ENCODE measurements at places on chromosomes 6 and 20.

- peak; percentile 13 for DNase-seq
- H3K36me3 ChIP-seq, result no peaks in the 10 kb centered on the region
- H3K27me3 ChIP-seq, result no peaks in the 10 kb centered on the region
- H3K4me3 ChIP-seq, result no peak overlapping the region
- H3K4me1 ChIP-seq, result peaks cover 30% of the 10 kb centered on the region
Measured at GRCh38 chr6:137724495-137725211, 142.4 kb upstream of the TNFAIP3 start.

GRCh38 chr6:110934381-110934898 is 24.1 kb upstream of the GTF3C6 start:
- H3K27me3 ChIP-seq, result no peaks in the 10 kb centered on the region
- no peak for DNase-seq
- H3K27ac ChIP-seq, result no peak overlapping the region
- no peaks in the 10 kb centered on the region for H3K4me1 ChIP-seq
- no peaks in the 10 kb centered on the region for H3K36me3 ChIP-seq
- H3K4me3 ChIP-seq, result no peak overlapping the region

- no peaks in the 10 kb centered on the region for H3K36me3 ChIP-seq
- H3K4me1 ChIP-seq, result no peaks in the 10 kb centered on the region
- H3K4me3 ChIP-seq, result no peak overlapping the region
- no peaks in the 10 kb centered on the region for H3K27me3 ChIP-seq
- DNase-seq, result no peak
Measured at GRCh38 chr6:54087721-54088120, 23.5 kb upstream of the MLIP start.

GRCh38 chr6:100353276-100354015 is 111.3 kb downstream of the SIM1 start:
- H3K4me3 ChIP-seq, result no peak overlapping the region
- H3K36me3 ChIP-seq, result no peaks in the 10 kb centered on the region
- H3K27ac ChIP-seq, result no peak overlapping the region
- no peaks in the 10 kb centered on the region for H3K4me1 ChIP-seq

GRCh38 chr6:75169689-75170586 is 35.9 kb downstream of the COL12A1 start:
- H3K4me1 ChIP-seq, result no peaks in the 10 kb centered on the region
- no peak for DNase-seq
- H3K27me3 ChIP-seq, result no peaks in the 10 kb centered on the region
- no peak overlapping the region for H3K4me3 ChIP-seq
- no peak overlapping the region for H3K27ac ChIP-seq
- H3K36me3 ChIP-seq, result no peaks in the 10 kb centered on the region

DNA sequence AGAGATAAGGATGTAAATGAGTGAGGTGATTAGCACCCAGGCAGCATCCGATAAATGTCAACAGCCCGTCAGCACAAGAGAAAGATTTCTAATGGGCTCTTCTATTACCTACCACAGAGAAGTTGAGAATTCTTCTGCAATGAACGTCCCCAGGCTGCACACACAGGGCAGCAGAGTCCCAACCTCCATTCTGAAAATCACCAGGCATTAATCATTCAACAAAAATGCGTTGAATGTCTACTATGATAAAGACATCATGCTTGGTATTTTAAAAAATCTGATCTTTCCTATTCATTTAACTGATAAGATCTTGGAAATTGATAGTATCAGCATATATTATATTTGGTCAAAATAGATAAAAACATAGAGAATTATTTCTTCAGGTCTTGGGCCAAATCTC is 59.5 kb upstream of the VGLL2 start:
- H3K27ac ChIP-seq, result no peak overlapping the region
- DNase-seq, result no peak
- no peaks in the 10 kb centered on the region for H3K4me1 ChIP-seq
- H3K27me3 ChIP-seq, result no peaks in the 10 kb centered on the region
- no peak overlapping the region for H3K4me3 ChIP-seq

GRCh38 chr6:36979347-36979742 is 6.7 kb downstream of the MTCH1 start:
- H3K36me3 ChIP-seq, result peaks cover 63% of the 10 kb centered on the region
- H3K27me3 ChIP-seq, result no peaks in the 10 kb centered on the region
- H3K27ac ChIP-seq, result no peak overlapping the region
- H3K4me3 ChIP-seq, result no peak overlapping the region
- peaks cover 48% of the 10 kb centered on the region for H3K4me1 ChIP-seq

DNA sequence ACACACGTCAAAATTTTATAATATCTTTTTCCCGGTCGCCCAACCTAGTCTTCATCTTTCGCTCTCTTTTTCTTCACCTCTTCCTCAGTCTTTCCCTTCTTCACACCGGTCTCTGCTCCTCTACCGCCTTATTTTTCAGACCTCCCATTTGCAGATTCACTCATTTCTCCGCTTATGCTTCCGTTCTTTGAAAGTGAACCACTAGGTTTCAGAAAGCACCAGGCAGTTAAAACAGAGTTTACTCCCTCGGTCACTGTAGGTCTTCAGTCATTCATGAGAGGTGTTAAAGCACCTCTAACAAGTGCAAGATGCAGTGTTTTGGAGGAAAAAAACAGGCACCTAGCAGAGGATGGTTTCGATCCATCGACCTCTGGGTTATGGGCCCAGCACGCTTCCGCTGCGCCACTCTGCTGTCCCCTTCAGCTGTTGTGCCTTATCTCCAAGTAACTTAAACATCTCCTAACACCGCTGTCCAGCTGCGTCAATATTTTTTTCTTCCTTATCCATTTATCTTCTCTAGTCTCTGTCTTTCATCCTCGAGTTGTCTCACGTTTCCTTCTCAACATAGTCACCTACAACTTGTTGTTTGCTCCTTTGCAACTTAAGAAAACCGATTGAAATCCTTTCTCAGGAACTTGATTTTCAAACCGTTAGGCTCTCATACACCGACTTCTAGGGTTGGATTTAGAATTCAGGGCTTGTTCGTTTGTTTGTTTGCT is 119.7 kb upstream of the ZNF184 start:
- no peak overlapping the region for H3K4me3 ChIP-seq
- DNase-seq, result no peak
- no peaks in the 10 kb centered on the region for H3K36me3 ChIP-seq
- no peaks in the 10 kb centered on the region for H3K4me1 ChIP-seq
- H3K27me3 ChIP-seq, result peaks cover 14% of the 10 kb centered on the region

GRCh38 chr6:5567352-5567751 is 306.0 kb downstream of the FARS2 start:
- no peak overlapping the region for H3K27ac ChIP-seq
- no peak for DNase-seq
- no peaks in the 10 kb centered on the region for H3K27me3 ChIP-seq
- H3K4me1 ChIP-seq, result no peaks in the 10 kb centered on the region
- no peaks in the 10 kb centered on the region for H3K36me3 ChIP-seq

DNA sequence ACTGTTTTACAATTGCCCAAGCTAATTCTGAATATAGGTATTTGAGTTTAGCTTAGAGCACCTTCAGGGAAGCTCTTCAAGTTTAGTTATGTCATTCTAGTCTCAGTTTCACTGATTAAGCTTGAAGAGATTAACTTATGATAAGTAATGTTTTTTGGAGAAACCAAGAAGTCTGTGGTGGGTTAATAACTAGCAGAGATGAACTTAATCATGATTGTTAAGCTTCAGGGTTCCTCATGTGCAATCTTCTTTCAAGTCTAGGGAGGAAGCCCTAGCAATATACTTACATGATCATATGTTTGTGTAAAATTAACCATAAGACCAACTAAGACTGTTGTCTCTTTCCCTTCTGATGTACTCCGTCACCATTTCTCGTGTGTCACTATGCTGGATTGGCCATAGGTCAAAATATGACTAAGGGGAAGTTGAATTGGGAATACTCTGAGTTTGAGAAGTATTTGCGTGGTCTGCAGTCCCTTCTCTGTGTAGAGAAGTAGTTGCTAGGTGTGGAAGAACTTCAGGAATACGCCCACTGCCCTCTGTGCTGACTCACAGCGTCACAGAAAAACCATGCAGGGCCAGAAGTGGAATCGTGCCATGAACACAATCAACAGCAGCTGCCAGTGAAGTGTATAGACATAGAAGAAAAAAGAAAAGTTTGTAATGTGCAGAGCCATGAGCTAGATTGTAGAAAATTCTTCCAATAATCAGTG is 88.3 kb downstream of the SH3BGRL2 start:
- no peaks in the 10 kb centered on the region for H3K27me3 ChIP-seq
- no peak for DNase-seq
- no peak overlapping the region for H3K27ac ChIP-seq
- H3K36me3 ChIP-seq, result no peaks in the 10 kb centered on the region
- peaks cover 4% of the 10 kb centered on the region for H3K4me1 ChIP-seq

DNA sequence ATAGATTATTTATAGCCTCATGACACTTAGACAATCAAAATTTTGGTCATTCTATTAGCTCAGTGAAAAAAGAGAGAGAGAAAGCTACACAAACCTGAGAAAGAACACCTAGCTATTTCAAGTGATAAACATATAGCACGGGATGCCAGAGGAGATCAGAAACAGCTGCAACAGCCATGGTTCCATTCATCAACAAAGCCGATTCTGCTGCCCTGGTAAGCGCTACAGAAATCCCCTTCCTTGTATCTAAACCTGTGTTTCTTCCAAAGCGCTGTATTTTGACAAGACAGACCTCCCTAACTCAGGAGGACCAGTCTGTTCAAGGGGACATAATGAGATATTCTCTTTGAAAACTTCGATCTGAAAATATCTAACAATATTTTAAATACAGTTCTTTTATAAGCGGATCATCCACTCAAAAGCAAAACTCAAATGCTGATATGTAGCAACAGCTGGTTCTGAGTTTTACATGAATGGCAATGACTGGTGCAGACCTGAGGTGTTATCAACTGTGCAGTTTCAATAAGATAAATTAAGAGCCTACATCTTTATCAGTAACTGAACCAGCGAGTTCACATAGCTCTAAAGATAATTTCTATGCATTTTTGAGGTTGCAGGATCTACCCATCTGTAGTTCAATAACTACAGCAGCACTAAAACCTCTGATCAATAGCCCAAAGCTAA is 447.8 kb downstream of the FRK start:
- H3K4me1 ChIP-seq, result no peaks in the 10 kb centered on the region
- no peaks in the 10 kb centered on the region for H3K27me3 ChIP-seq
- no peak overlapping the region for H3K4me3 ChIP-seq
- no peak for DNase-seq
- no peaks in the 10 kb centered on the region for H3K36me3 ChIP-seq
